Pancreas (tissue), 10 donors: ENCODE measurements at places on chromosomes 5 and 9. TPM values are rescaled to one million over a fixed set of nuclear protein-coding genes. Genes with fewer than 3 reads are reported as not detected.

C5 gene
- total RNA-seq: 23.5 TPM

RRAGA gene
- 16.4 TPM for total RNA-seq

ZNF483 gene
- total RNA-seq: 2.6 TPM

DNA sequence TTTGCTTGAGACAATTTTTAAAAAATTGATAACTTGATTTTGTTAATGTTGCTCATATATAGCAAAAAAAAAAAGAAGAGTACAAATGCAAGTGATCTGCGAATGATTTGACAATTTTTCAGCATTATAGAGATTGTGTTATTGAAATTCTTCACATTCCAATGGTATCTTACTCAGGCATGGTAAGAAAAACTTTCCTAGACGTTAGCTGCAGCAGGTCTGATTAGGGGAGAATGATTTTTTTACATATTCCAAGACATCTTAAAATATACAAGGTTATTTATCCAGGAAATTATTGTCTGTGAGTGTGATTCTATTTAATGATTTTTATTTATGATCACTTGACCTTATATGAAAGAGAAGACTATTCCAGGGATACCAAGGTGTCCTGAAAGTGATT lies 361.9 kb downstream of the MAT2B start:
- no peaks in the 10 kb centered on the region for H3K4me1 ChIP-seq
- H3K36me3 ChIP-seq: no peaks in the 10 kb centered on the region
- H3K27me3 ChIP-seq: no peaks in the 10 kb centered on the region
- DNase-seq: no peak
- no peak overlapping the region for H3K27ac ChIP-seq

GRCh38 chr5:159890141-159890540 lies 26.1 kb upstream of the ADRA1B start:
- no peaks in the 10 kb centered on the region for H3K27me3 ChIP-seq
- H3K4me3 ChIP-seq: no peak overlapping the region
- no peaks in the 10 kb centered on the region for H3K36me3 ChIP-seq
- H3K4me1 ChIP-seq: no peaks in the 10 kb centered on the region
- DNase-seq: no peak
- no peak overlapping the region for H3K27ac ChIP-seq
